Activated T-helper 1 cell treated with anti-CD3 and anti-CD28 coated beads, Interleukin-12 subunit alpha, Interleukin-12 subunit beta, Interleukin-2, Interleukin-4 antibody, amounts not matched to agents 30 ng/mL and 10 ng/mL and 1 ng/mL, durations not matched to agents 14 hours and 24 hours and 36 hours (primary cell): ENCODE measurements at places on chromosomes 11 and 22.

- DNase-seq: no peak
These were observed 119.7 kb upstream of the CD82 start for GRCh38 chr11:44445500-44446365.

DNA sequence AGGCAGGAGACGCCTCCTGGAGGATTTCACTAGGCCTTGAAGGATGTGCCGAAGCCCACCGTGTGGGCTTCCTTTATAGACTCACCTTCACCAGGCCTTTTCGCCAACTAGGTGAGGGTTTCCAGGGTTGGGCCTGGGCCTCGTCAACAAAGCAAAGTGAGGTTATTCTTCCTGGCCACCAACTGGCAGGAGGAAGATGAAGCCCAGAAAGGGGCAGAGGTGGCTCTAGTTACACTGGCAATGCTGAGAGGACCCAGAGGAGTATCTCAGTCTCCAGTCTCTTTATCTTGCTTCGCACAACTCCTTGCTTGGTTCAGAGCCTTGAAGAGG is 404 bp upstream of the RELT start:
- DNase-seq: no peak

GRCh38 chr11:12118949-12119348 is 8.6 kb downstream of the MICAL2 start:
- no peak for DNase-seq

DNA sequence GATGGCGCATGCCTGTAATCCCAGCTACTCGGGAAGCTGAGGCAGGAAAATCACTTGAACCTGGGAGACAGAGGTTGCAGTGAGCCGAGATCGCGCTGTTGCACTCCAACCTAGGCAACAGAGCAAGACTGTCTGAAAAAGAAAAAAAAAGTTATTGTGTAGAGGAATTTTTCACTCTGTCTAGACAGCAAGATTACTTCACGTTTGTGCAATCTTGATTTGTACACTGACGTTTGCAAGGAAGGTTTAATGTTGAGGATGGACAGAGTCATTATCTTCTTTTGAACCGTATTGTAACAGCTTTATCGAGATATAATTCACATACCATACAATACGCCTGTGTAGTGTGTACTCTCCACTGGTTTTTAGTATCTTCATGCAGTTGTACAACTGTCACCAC is 3.7 kb downstream of the CTTN start:
- no peak for DNase-seq

GRCh38 chr11:10604798-10605197 is 36.3 kb upstream of the LYVE1 start:
- DNase-seq: no peak

DNA sequence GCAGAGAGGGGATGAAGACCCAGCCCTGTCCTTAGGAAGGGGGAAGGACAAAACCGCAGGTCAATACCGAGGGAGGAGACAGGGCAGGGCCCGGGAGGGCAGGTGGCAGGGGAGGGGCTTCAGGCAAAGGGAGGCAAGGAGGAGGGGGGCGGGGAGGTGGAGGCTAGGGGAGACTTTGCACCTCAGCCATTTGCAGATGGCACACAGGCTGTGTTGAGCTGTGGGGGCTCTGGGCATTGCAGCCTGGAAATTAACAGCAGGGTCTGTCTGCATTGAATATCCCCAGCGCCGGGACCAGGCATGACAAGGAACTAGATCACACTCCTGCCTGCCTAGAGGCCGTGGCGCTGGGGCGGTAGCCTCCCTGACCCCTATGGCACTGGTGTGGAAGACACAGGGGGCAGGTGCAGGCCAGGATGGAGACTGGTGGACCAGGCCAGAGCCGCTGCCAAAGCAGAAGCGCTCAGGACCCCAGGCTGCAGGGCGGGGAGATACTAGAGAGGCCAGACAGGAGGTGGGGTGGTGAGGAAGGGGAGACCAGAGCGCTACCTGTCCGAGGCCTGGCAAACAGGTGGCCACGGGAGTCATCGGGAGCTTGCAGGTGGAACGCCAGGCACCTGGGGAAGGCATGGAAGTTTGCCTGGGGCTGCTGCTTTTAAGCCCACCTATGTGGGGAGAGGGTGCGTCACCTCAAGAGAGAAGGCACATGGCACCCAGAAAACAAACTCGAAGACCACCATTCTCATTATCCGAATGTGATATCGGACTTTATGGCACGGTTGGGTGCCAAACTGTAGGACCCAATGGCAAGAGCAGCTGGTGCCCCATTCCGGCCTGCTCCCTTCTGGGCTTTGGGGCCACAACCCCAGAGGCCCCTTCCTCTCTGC is 11.5 kb downstream of the CBX6 start:
- DNase-seq: no peak

DNA sequence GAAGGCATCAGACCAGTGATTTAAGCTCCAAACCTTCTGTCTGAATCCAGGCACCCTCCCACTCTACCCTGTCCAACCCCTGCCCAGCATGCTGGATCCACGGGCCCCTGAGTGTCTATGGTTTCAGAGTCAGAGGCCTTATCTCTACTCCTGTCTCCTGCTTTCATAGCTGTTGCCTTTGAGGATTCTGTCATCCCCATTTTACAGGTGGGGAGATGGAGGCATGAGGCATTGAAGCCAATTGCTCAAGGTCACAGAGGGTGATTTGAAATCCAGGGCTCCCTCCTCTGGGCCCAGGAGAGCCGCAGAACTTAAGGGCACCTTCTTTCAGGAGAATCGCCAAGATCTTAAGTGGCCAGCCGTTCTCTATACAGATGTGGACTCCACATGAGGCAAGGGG is 3.1 kb downstream of the KCNJ4 start:
- DNase-seq: no peak

- no peak for DNase-seq
These were observed 454.7 kb downstream of the INSC start for GRCh38 chr11:15569305-15570025.

GRCh38 chr11:125072218-125072960 is 9.3 kb downstream of the SLC37A2 start:
- no peak for DNase-seq

GRCh38 chr11:14908214-14908880 is 16.3 kb upstream of the CYP2R1 start:
- no peak for DNase-seq

- no peak for DNase-seq
These were observed 332.2 kb upstream of the RAG2 start for GRCh38 chr11:36930256-36930655.

DNA sequence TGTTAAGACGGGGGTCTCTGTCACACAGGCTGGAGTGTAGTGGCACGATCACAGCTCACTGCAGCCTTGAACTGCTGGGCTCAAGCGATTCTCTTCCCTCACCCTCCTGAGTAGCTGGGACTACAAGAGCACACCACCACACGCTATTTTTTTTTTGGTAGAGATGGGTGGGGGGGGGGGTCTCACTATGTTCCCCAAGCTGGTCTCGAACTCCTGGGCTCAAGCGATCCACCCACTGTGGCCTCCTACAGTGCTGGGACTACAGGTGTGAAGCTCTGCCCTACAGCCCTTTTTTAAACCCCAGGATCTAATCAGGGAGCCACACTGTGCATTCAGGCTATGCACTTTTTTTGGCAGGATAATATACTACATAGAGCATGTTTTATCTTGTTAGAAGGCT is 1.4 kb upstream of the DHCR7 start:
- DNase-seq: no peak
